ENCODE measurements at places on chromosomes 16 and 17.
A peak's percentile ranks its signal among the peaks of the same experiment; 100 is the strongest.

DNA sequence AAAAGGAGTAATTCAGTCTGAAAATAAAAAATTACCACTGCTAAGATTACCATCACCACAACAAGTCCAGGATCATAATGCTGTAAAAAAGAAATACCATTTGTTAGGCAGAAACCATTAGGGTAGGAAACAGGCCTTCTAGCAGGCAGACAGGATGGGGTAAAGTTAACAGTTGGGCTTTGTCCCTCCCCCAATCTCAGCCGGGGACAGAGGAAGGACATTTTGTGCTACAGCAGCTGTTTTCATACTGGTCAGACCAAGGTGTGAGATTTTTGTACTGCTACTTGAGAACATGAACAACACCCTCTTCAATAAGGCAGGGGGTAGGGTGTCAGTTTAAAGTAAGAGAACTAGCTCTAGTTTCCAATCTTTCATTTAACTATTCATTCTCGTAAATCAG lies 49.2 kb upstream of the ITGA2B start:
- DNase-seq: peak; percentile 49

- DNase-seq: no peak
Observed at GRCh38 chr16:75746359-75746758, 20.1 kb upstream of the CPHXL start.

- DNase-seq: no peak
Observed at GRCh38 chr16:87949071-87949744, 2.0 kb upstream of the BANP start.

GRCh38 chr16:54270711-54271110 lies 15.9 kb downstream of the IRX3 start:
- no peak for DNase-seq

- DNase-seq: no peak
Observed at GRCh38 chr17:64685705-64686104, 23.6 kb upstream of the SMURF2 start.

GRCh38 chr17:19342611-19343255 lies 19.8 kb downstream of the B9D1 start:
- DNase-seq: no peak

- no peak for DNase-seq
Observed at GRCh38 chr16:3841729-3842508, 38.6 kb downstream of the CREBBP start.

Data from choroid plexus epithelial cell (primary cell).